ENCODE measurements at places on chromosomes 4 and X. TPM values are rescaled to one million over a fixed set of nuclear protein-coding genes. Genes with fewer than 3 reads are reported as not detected.

The DMP1 gene
- total RNA-seq: not detected

The MAGEA2B gene
- 40.7 TPM for total RNA-seq

DNA sequence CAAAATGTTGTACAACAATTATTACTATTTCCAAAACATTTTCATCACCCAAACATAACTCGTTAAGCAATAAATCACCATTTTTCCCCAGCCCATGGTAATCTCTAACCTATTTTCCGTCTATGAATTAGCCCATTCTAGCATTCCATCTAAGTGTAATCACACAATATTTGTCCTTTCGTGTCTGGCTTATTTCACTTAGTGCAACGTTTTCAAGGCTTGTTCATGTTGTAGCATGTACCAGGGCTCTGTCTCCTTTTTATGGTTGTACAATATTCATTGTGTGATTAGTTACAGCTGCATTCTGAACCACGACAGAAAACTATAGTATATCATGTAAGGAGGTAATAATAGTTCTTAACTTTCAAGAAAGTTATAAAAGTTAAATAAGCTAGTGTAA, 656.0 kb upstream of the HS3ST1 start:
- DNase-seq: no peak

DNA sequence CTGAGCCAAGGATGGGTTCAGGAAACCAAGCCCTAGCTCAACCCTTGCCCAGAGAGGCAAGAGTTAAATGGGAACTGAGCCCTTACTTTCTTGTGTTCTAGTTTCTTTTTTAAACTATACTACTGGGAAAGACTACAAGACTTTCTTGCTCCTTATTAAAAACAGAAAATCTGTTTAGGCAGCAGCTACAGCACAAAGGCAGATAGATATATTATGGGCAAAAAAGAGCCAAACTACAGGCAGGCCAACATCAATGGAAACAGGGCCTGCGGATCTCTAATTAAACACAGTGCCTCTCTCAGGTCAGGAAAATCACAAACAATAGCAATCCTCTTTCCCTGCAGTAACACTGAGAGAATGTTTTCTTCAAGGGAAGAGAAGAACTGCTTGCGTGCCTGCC, 226.0 kb downstream of the LDB2 start:
- no peak for DNase-seq

The SAP30 gene
- total RNA-seq: 32.6 TPM

- no peak for DNase-seq
Observed at GRCh38 chr4:53011259-53011905, 149.3 kb downstream of the RASL11B start.

DNA sequence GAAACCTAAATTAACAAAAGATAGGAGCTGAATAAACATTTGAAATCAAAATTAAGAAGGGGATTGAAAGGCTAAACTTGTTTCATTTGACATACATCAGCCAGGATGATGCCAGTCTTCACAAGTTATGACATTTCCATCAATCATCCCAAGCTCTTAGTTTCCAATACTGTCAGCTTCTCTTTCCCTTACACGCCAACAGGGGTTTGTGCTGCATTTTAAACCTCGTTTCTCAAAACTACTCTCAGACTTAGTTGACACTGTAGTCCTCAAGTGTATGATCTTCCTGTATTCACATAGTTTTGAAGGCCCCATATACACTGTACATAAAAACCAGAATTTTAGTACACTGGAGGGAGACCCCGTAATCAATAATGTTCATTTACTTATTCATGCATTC, 840 bp upstream of the P2RY10 start:
- no peak for DNase-seq

- DNase-seq: no peak
Observed at GRCh38 chrX:45472968-45473367, 272.3 kb upstream of the DIPK2B start.

The F8A2 gene
- not detected for total RNA-seq

- DNase-seq: no peak
Observed at GRCh38 chr4:114595207-114595606, 3.4 kb upstream of the UGT8 start.

The UNC5C gene
- total RNA-seq: 0.02 TPM

The STAP1 gene
- 1.3 TPM for total RNA-seq

GRCh38 chrX:122869171-122869570, 314.9 kb upstream of the GRIA3 start:
- DNase-seq: no peak

The DACH2 gene
- not detected for total RNA-seq

DNA sequence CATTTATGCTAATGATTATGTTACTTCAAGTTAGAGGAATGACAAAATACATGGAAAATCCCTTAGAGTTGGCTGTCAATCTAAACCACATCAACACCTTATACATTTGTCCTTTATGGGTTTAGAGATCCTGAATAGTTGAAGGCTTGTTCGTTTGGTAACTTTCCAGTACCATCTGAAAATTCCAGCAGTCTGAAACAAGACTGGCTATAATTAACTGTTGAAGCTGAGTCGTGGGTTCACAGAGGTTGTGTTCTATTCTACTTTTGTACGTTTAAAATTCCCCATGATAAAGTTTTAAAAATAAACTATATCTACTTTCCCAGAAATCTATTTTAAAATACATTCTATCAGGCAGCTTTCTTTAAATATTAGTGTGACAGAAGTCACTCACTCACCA, 73.0 kb downstream of the USP46 start:
- DNase-seq: no peak

The SHROOM4 gene
- not detected for total RNA-seq

DNA sequence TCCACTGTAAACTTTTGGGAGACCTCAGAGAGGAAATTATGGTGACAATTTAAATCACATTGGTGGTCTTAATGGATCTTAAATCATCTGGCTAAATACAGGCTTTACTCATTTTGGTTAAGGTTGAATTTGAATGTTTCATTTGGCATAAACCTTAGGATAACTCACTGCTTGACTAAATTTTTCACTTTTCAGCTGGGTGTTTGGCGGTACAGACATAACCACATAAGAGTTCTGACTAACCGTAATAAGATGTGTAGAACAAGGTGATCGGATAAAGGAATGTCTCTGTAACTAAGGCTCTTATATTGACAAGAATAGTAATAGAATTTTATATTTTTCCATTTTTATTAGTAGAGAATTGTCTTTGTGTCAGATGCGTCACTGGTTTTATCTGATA, 281.0 kb downstream of the BMPR1B start:
- no peak for DNase-seq

The TMEM31 gene
- not detected for total RNA-seq

DNA sequence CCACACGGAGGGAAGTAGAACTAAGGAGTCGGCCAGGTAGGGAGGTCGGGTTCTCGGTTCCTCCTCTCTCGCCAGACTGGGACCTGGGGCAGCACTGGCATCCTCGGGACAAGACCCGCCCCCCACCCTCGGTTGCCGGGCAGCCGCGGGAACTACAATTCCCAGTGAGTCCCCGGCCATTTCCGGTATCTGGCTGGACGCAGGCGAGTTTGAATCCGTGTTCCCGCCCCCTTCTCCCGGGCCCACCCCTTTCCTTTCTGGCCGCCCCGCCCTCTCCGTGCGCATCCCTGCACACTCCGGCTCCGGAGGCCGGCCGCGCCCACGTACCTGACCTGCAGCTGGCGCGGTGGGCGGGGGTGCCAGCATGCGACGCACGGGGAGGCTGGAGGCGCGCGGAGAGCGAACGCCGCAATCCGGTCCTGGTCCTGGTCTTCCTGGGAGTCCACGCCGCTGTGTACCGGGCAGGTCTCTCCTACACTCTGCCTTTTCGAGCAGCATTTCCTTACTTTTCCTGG, 10.2 kb upstream of the DLG3 start:
- DNase-seq: peak; percentile 84

DNA sequence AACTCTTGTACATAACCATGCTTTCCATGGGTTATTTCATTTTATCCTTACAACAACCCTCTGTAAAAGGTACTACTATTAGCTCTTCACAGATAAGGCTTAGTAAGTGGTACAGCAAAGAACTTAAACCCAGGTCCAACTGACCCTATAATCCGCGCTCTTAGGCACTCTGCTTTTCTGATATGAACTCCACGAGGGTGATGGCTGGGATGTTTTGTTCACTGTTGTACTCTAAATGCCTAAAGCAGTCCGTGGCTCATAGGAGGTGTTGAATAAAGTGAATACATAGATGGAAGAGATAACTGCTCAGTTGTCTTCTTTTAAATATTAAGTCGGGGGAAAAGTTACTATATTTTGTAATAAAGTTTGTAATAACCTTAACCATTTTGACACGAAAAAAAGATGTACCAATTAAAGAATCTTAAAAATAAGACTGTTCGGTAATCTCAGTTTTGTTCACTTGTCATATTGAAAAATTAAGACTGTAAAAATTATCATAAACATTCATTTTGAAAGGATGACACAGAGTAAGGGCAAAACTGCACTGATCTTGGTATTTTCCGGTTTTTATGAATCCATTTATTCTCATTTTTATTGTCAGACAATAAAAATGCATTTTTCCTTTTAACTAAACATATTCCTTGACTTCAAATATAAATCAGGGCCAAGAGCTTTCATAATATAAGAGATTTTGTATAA, 166.5 kb downstream of the FBXW7 start:
- no peak for DNase-seq

The HS6ST2 gene
- total RNA-seq: not detected

GRCh38 chr4:7472442-7473013, 37.8 kb upstream of the PSAPL1 start:
- DNase-seq: no peak

The TRIM75 gene
- not detected for total RNA-seq

DNA sequence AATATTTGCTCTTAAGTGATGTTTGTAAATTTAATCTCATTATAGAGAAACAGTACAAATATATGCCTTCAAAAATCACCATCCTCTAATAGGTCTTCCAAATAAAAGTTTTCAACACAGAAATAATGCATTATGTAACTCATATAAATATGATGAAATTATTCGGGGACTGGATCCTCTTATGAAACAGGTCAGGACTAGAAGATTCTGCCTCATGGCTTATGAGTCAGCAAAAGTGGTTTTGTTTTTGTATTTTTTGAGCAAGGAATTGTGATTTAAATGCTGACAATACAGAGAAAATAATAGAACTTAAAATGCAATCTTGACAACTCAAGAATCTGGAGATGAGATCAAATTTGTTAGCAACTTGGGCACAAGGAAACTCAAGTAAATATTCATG, 179.7 kb upstream of the NDP start:
- no peak for DNase-seq

The CXorf66 gene
- total RNA-seq: not detected

- DNase-seq: no peak
Observed at GRCh38 chrX:31314921-31315320, 243.1 kb upstream of the FTHL17 start.

GRCh38 chrX:97358941-97359340, 475.2 kb downstream of the RPA4 start:
- no peak for DNase-seq

DNA sequence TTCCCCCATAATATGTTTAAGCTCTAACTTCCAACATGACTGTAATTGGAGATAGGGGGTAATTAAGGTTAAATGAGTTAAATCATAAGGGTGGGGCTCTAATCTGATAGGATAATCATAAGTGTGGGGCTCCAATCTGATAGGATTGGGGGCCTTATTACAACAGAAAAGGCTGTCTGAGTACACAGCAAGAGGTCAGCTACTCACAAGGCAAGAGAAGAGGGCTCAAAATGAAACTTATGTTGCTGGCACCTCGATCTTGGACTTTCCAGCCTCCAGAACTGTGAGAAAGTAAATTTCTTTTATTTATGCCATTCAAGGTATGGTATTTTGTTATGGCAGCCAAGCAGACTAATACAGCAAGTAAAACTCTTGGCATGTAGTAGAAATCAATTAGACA, 16.4 kb downstream of the SH2D1A start:
- no peak for DNase-seq

All from K562 (cell line).